ENCODE measurements at places on chromosomes 4 and X. TPM values are rescaled to one million over a fixed set of nuclear protein-coding genes. Genes with fewer than 3 reads are reported as not detected.
A peak's percentile ranks its signal among the peaks of the same experiment; 100 is the strongest.

Gene USP17L28
- total RNA-seq = not detected

Gene SYP
- 0.30 TPM for total RNA-seq

Gene CFAP299
- total RNA-seq = not detected

Gene ZNF711
- total RNA-seq = 2.6 TPM

- no peak for DNase-seq
- no peaks in the 10 kb centered on the region for H3K4me1 ChIP-seq
- H3K4me3 ChIP-seq = no peak overlapping the region
- H3K27ac ChIP-seq = no peak overlapping the region
- no peaks in the 10 kb centered on the region for H3K27me3 ChIP-seq
Measured at GRCh38 chrX:44747969-44748368, 95.9 kb upstream of the DUSP21 start.

GRCh38 chr4:177901786-177902185 is 459.5 kb upstream of the AGA start:
- H3K36me3 ChIP-seq = no peaks in the 10 kb centered on the region
- H3K27me3 ChIP-seq = no peaks in the 10 kb centered on the region
- H3K4me3 ChIP-seq = no peak overlapping the region
- DNase-seq = no peak

DNA sequence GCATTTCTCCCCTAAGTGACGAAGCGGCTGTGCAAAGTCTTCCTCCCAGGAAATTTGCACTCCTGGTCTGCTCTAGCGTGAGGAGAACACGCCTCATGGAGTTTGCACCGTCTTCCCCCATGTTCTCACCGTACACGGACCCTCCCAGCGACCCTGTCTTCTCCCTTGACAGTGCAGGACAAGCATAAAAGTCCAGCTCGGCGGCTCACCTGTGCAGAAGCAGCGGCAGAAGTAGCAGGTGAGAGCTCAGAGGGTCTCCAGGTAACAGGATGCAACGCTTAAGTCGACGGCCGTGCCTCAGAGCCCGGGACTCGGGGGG is 314 bp downstream of the P2RY8 start:
- H3K4me1 ChIP-seq = no peaks in the 10 kb centered on the region
- no peak overlapping the region for H3K27ac ChIP-seq
- H3K4me3 ChIP-seq = peak overlapping the region; percentile 34
- no peaks in the 10 kb centered on the region for H3K27me3 ChIP-seq
- H3K36me3 ChIP-seq = no peaks in the 10 kb centered on the region

DNA sequence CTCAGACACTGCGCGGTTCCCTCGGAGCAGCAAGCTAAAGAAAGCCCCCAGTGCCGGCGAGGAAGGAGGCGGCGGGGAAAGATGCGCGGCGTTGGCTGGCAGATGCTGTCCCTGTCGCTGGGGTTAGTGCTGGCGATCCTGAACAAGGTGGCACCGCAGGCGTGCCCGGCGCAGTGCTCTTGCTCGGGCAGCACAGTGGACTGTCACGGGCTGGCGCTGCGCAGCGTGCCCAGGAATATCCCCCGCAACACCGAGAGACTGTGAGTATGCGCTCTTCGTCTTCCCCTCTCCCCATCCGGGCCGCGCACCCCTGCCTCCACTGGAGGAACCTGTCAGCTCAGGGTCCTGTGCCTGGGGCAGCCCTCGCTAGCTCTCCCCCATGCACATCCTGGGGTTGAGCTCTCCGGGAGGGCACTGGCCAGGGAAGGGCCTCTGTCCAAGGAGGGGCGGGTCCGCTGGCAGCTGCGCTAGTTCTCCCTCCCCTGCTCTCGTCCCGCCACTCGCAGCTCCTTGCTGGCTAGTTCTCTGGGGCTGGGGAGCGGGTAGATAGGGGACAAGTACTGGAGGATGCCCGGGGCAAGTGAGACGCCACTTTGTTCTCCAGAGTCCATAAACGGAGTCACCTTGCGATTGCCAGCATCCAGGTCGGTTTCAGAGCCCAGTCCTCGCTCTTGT is 2.2 kb downstream of the SLIT2 start:
- H3K4me3 ChIP-seq = peak overlapping the region; percentile 54
- H3K27me3 ChIP-seq = peaks cover 42% of the 10 kb centered on the region
- H3K36me3 ChIP-seq = no peaks in the 10 kb centered on the region
- DNase-seq = peak; percentile 69

Measured in suprapubic skin (tissue), 4 donors.